ENCODE measurements at places on chromosomes 16 and 17.

- DNase-seq: no peak
These were observed 91.3 kb upstream of the ZNF750 start for GRCh38 chr17:82930924-82931698.

DNA sequence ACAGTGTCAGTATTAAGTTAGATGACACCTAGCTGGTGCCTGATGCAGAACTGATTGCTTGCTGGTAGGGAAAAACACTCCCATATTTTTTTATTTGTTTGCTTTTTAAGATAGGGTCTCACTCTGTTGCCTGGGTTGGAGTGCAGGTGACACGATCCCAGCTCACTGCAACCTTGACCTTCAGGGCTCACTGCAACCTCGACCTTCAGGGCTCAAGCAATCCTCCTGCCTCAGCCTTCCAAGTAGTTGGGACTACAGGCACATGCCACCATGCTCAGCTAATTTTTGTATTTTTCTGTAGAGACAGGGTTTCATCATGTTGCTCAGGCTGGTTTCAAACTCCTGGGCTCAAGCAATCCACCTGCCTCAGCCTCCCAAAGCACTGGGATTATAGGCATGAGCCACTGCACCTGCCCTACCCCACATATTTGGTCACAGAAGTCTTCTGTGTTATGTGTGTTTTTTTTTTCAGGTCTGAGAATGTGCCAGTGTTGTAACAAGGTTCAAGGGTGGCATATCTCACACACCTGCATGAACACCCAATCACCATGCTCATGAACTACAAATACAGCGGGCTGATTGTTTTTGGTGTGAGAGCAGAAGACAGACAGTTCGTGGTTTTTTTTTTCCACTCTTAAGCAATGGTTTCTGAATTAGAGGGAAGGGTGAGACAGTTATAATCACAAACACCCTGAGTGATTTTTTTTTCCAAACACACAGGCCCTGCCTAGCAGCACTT lies 22.8 kb downstream of the SPAG9 start:
- no peak for DNase-seq

DNA sequence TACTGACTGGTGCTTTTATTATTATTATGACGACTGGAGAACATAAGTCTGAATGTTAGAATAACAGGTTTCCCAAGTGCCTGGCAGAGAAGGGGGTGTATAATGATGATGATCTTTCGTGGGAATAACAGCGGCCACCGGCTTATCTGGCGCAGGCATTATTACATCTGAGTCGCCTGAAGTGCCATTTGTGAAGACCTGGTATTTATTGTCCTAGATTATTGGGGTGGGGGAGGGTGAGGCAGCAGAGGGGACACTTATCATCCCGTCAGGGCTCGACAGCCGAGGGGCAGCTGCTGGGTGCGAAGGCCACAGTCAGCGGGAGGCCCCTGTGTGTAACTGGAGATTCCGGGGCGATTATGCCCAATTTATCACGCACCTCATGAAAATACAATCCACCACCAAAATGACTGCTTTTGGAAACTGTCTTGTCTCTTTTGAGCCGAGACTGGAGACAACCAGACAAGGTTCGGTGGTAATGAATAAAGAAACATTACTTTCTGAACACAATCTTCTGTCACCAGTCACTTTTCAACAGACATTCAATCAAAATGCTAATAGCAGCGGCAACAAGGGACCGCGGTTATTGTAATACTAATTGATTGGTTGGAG lies 199.3 kb downstream of the CCDC182 start:
- no peak for DNase-seq

DNA sequence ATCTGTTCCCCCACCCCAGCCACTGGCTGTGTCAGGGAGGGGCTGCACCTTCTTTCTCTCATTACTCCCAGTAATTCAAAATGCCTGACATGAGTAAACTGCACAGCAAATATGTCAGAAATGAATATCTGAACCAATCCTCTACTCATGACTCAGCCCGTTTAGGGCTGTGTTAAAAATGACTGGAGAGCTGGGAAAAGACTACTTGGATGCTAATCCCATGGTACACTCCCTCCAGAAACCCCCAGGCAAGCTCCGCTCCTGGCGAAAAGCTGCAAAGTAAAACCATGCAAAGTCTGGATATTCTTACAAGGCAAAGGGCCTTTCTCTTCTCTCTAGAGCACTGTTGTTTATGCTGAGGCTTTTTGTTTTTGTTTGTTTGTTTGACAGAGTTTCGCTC lies 448.1 kb upstream of the DYNLRB2 start:
- no peak for DNase-seq

- no peak for DNase-seq
These were observed 3.2 kb upstream of the HAP1 start for GRCh38 chr17:41737680-41738023.

DNA sequence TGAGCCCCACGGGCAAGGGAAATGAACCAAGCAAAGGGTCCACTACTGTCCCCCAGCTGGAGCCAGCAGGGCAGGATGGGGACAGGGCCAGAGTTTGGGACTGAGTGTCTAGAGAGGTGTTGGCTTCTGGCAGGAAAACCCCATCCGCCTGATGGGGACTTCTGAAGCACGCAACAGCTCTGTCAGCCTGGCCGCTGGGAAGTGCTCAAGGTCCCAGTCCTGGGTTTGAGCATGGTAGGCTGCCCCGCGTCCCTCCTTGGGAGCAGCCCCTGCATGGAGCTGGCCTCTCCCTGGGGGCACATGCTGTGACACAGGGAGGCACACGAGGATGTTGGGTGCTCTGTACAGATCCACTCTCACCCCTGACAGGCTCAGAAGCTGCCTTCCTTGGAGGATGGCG lies 14.6 kb downstream of the ACE start:
- DNase-seq: no peak

DNA sequence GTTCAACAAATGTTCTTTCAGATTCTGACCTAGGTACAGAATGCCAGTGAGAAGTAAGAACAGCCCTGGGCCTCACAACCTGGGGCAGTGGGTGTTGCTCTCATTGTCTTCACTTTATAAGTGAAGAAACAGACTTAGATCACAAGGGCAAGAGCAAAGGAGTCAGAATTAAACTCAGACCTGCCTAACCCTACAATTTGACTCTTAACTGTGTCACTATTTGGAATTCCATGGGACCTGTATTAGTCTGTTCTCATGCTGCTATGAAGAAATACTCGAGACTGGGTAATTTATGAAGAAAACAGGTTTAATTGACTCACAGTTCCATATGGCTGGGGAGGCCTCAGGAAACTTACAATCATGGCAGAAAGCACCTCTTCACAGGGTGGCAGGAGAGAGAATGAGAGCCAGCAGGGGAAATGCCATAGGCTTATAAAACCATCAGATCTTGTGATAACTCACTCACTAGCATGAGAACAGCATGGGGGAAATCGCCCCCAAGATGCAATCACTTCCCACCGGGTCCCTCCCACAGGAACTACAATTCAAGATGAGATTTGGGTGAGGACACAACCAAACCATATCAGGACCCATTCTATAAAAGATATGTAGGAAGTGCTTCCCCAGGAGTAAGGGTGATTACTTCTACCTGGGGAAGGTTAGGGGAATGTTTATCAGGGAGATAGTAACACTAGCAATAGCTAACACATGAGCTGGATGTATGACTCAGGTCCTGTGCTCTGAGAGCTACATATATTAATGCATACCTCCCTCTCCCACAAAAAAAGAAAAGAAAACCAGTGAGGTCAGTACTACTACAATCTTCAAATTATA lies 270.1 kb downstream of the SOX9 start:
- no peak for DNase-seq

DNA sequence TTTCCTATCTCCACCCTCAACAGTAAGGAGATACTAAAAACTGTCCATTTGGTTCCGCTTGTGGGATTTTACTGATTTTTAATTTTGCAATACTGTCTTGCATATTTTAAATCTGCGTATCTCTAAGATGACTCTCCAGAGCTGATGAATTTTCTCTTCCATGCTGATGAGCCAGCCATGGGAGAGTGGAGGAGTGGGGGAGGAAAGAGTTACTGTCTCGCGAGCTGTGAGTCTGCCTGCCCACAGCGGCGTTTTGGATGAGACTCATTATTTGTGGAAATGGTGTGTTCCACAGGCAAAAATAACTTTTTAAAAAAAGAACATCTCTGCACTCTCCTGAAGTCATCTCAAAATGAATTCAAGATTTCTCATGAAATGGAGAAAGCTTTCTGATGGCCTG lies 34.6 kb upstream of the MYOCD start:
- DNase-seq: no peak

DNA sequence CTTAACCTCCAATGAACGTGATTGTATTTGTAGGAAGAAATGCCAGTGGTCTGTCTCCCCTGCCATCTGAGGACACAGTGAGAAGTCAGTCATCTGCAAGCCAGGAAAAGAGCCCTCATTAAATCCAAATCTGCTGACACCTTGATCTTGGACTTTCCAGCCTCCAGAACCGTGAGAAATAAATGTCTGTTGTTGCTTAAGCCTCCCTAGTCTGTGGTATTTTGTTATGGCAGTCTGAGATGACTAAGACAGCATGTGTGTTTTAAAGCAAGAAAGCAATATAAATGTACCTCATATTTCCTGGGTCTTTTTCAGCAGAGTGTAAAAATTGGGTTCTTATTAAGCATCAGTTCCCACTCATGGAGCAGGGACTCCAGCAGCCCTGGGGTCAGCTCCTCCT lies 177.9 kb upstream of the NLRP1 start:
- no peak for DNase-seq

- DNase-seq: no peak
These were observed 537.1 kb upstream of the EEF2KMT start for GRCh38 chr16:5634666-5635180.

DNA sequence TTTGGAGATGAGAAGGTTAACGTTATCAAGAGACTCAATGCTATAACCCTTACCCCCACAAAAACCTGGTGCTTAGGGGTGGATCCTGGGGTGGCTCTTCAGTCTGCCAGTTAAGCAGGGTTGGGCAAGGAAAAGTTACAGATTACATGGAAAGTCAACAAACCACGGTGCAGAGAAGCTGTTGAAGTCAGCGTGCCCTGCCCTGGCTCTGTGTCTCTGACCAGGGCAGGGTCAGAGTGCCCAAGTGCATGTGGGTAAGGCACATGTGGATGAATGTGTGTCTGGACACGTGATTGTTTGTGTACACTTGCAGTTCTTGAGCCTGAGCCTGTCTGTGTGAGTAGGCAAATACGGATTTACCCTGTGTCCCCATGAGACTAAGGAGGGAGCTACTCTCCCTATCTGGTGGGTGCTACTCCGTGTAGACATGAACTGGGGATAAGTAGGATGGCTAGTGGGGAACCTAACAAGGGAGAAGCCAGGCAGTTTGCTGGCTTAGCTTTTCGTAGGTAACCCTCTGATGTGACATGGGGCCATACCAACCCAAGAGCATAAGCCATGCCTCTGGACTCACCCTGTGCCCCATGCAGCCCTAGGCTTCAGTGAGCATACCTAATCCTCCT lies 5.5 kb downstream of the IGFBP4 start:
- no peak for DNase-seq

GRCh38 chr17:37160944-37161343 lies 212.2 kb downstream of the AATF start:
- no peak for DNase-seq

- DNase-seq: no peak
These were observed 269.7 kb downstream of the ABCC12 start for GRCh38 chr16:47886139-47886538.

DNA sequence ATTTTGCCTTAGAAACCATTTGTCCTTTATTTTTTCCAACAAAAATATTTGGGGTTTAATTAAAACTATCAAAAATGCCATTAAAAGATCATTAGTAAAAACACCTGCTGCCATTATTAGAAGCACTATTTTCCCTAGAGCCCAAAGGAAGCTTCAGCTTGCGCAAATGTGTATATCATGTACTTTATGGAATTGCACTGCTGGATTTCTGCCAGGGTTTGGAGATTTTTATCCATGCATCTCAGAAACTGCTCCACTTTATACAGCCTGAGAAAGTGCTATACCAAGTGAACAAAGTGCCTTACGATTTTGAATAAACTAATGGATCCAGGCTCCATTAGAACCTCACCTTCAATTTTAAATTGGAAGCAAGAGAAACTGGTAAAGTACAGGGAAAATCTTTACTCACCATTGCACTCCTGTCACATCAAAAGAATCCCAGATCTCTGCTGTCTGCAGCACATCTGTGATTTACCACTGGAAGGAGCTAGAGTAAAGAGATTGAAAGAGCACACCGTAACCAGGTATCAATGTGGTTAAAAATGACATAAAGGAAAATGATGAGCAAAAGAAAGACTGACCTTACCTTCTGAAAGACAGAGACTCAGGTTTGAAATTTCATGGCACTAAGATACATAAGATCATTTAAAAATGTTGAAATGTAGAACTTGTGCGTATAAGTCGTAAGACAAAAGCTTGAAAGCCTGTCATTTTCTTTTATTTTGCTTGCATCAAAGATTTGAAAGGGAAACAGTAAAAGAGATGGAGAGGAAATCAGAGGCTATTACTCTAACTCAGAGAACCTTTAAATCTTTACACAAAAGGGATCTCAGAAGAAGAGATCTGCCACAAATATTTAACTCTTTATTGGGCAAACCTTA lies 678.1 kb upstream of the GOT2 start:
- DNase-seq: no peak

- no peak for DNase-seq
These were observed 23.0 kb downstream of the SLC35G3 start for GRCh38 chr17:35170968-35171771.

- DNase-seq: no peak
These were observed 21.0 kb downstream of the CYB5D2 start for GRCh38 chr17:4163951-4164350.

DNA sequence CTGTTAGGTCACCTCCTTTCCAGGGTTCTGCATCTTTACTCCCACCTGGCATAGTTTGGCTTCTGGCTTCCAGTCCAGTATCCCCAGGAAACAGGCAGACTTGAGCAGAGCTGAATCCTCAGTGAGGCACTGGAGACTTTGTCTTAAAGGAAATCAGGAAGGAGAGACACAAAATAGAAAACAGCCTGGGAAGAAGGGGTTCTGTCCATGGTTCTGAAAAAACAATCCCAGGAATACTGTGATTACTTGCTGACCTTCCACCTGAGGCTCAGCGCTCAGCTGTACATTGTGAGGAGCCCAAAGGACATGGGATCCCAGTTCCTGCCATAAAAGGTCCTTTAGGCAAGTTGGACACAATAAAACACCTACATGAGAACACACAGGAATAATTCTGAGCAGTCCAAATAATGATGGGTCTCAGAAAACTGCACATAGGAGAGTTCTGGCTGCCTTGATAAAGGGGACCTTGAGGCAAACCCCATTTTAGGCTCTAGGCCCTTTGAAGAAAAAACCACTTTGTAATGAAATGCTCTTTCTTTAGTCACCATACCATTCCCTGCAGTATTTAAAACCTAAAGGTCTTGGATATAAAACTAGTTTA lies 81.4 kb upstream of the CRHR1 start:
- no peak for DNase-seq

DNA sequence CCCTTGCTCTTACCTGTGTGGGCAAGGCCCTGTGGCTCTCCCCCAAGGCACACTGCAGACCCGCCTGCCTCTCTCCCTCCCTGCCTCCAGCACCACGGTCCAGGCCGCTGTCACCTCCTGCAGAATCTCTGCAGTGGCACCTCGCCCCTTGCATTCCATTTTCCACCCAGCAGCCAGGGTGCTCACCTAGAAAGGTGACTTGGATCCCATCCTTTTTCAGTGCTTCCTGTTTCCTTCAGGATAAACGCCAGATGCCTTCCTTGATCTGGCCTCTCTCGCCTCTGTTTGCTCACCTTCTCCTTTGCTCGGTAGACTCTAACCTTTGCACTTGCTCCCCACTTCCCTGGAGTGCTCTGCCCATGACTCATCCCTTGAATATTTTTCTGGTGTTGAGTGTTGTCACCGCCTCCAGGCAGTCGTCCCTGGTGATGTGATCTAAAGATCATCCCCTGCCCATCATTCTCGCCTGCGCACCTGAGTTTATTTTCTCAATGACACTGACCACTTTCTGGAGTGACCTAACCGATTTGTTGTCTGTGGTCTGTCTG lies 79.2 kb upstream of the LGALS9 start:
- no peak for DNase-seq

GRCh38 chr16:79089735-79090284 lies 510.7 kb downstream of the MAF start:
- no peak for DNase-seq
